ENCODE measurements at places on chromosomes 5 and 9.

GRCh38 chr5:855771-856530, 5.2 kb upstream of the ZDHHC11 start:
- no peak overlapping the region for H3K4me3 ChIP-seq
- peak; percentile 9 for DNase-seq
- no peaks in the 10 kb centered on the region for H3K27me3 ChIP-seq
- no peaks in the 10 kb centered on the region for H3K4me1 ChIP-seq
- H3K27ac ChIP-seq: no peak overlapping the region
- no peaks in the 10 kb centered on the region for H3K36me3 ChIP-seq

- no peaks in the 10 kb centered on the region for H3K27me3 ChIP-seq
- peaks cover 66% of the 10 kb centered on the region for H3K4me1 ChIP-seq
- DNase-seq: peak; percentile 88
- H3K27ac ChIP-seq: peak overlapping the region; percentile 76
- no peak overlapping the region for H3K4me3 ChIP-seq
These were observed 3.5 kb upstream of the PHYHD1 start for GRCh38 chr9:128917151-128917849.

GRCh38 chr9:33750307-33750838, 45.0 kb upstream of the PRSS3 start:
- H3K4me3 ChIP-seq: no peak overlapping the region
- H3K36me3 ChIP-seq: no peaks in the 10 kb centered on the region
- H3K27me3 ChIP-seq: peaks cover 30% of the 10 kb centered on the region

- DNase-seq: no peak
- H3K4me1 ChIP-seq: no peaks in the 10 kb centered on the region
- no peaks in the 10 kb centered on the region for H3K36me3 ChIP-seq
- no peak overlapping the region for H3K27ac ChIP-seq
- H3K4me3 ChIP-seq: no peak overlapping the region
These were observed 699.2 kb downstream of the IRX1 start for GRCh38 chr5:4294878-4295277.

DNA sequence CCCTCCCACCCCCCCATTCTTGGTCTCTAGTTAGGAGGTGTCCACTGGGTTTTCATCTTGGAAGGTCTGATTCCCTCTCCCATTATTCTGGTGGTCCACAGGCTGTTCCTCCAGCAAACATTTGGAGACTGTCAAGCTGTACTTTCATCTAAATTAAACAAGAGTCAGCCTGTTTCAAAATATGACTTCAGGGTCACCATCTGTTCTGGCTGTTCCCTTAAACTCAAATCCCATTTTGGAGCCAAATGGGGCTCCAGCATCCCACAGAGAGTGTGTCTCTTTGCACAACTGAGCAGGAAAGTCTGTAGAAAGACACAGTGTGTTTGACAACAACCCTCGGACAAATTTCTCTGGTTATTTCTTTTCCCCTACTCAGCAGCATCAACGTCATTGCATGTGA, 20.5 kb downstream of the COL15A1 start:
- H3K27ac ChIP-seq: peak overlapping the region; percentile 46
- peaks cover 3% of the 10 kb centered on the region for H3K36me3 ChIP-seq
- no peak for DNase-seq
- H3K4me3 ChIP-seq: no peak overlapping the region

DNA sequence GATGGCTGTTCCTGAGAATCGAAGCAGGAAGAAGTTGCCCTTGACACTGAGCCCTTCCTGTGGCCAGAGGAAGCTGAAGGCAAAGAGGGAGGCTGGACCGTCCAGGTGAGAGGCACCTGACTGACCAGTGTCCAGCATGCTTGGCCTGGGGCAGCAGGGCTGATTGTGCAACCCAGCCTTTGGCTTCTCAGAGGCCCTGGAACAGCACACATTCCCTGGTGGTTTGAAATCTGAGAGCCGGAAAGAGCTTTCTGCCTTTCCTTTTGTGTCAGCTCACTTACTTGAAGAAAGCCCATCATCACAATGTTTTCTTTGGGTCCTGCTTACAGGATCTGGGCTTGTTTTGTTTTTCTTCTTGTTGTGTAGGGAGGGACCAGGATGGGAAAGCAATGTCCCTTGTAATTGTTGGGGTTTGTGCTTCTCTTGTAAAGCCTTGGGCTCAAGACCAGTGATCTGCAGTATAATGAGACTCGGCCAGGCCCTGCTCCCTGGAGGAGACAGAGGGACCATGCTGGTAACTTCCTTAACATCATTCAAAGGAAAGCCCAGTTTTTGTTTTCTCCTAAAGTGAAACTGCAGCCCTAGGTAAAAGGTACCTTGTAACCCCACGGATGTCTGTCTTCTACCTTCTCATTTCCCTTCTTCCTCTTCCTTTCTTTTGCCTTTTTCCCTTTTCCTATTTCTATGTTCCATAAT, 213.7 kb downstream of the NXNL2 start:
- H3K27ac ChIP-seq: peak overlapping the region; percentile 71
- no peaks in the 10 kb centered on the region for H3K27me3 ChIP-seq
- no peak overlapping the region for H3K4me3 ChIP-seq

GRCh38 chr5:118311103-118311819, 677.1 kb downstream of the DTWD2 start:
- DNase-seq: no peak
- no peaks in the 10 kb centered on the region for H3K4me1 ChIP-seq
- H3K27me3 ChIP-seq: no peaks in the 10 kb centered on the region
- no peak overlapping the region for H3K27ac ChIP-seq
- no peaks in the 10 kb centered on the region for H3K36me3 ChIP-seq
- no peak overlapping the region for H3K4me3 ChIP-seq

GRCh38 chr5:66912787-66913186, 283.8 kb downstream of the CD180 start:
- H3K36me3 ChIP-seq: no peaks in the 10 kb centered on the region
- no peak overlapping the region for H3K4me3 ChIP-seq
- no peaks in the 10 kb centered on the region for H3K27me3 ChIP-seq
- no peaks in the 10 kb centered on the region for H3K4me1 ChIP-seq
- no peak for DNase-seq

DNA sequence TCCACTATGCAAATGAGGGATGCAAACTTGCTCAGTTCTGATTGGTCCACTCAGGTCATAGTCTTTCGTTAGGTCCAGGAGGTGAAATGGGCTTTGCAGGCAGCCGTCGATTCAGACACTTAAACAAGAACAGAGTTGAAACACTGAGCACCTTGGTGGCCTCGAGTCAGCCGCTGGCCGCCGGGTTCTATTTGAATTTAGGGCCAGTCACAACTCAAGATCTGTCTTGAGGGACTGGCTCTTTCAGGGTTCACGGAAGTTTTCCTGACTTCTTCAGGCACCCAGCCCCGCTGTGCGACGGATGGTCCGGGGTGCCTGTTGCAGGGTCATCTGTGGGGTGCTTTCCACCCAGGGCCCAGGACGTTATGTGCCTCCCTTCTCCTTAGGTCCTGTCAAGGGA, 412.8 kb upstream of the IRX4 start:
- DNase-seq: no peak
- no peaks in the 10 kb centered on the region for H3K27me3 ChIP-seq
- H3K36me3 ChIP-seq: no peaks in the 10 kb centered on the region
- no peak overlapping the region for H3K27ac ChIP-seq
- no peak overlapping the region for H3K4me3 ChIP-seq

- no peak for DNase-seq
- no peak overlapping the region for H3K4me3 ChIP-seq
- H3K27me3 ChIP-seq: no peaks in the 10 kb centered on the region
- H3K4me1 ChIP-seq: no peaks in the 10 kb centered on the region
- H3K27ac ChIP-seq: no peak overlapping the region
These were observed 9.1 kb upstream of the ZBTB34 start for GRCh38 chr9:126851286-126851880.

DNA sequence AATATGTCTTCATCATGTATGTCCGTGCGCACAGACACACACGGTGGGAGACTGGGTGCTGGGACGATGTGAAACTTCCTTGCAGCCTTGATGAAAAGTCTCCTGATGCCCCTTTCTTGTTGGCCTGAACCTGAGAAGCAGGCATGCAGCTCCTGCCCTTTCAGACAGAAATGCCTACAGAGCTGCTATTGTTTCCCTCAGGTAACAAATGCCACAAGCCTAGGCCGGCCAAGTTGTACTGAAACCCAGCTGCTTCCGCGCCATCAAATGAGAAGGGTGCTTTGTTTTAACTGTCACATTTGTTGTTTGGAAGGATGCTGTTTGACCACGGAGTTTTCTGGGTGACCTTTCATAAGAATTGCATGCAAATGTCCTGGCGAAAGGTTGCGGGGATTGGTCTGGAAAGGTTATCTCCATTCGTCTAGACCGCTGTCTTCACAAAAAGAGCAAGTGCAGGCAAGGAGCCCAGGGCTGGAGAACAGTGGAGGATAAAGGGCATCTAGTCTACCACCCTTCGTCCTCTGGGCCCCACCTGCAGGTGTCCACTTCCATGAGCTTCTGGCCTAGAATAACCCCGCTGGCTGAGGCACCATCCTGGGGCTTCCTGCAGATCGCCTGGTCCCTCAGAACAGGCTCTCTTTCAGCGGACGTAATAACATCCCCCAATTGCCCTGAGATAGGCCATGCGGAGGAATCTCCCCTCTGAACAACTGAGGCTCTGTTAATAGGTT, 197.2 kb downstream of the SEMA6A start:
- H3K36me3 ChIP-seq: no peaks in the 10 kb centered on the region
- no peaks in the 10 kb centered on the region for H3K27me3 ChIP-seq
- no peak for DNase-seq
- peaks cover 5% of the 10 kb centered on the region for H3K4me1 ChIP-seq
- no peak overlapping the region for H3K27ac ChIP-seq

DNA sequence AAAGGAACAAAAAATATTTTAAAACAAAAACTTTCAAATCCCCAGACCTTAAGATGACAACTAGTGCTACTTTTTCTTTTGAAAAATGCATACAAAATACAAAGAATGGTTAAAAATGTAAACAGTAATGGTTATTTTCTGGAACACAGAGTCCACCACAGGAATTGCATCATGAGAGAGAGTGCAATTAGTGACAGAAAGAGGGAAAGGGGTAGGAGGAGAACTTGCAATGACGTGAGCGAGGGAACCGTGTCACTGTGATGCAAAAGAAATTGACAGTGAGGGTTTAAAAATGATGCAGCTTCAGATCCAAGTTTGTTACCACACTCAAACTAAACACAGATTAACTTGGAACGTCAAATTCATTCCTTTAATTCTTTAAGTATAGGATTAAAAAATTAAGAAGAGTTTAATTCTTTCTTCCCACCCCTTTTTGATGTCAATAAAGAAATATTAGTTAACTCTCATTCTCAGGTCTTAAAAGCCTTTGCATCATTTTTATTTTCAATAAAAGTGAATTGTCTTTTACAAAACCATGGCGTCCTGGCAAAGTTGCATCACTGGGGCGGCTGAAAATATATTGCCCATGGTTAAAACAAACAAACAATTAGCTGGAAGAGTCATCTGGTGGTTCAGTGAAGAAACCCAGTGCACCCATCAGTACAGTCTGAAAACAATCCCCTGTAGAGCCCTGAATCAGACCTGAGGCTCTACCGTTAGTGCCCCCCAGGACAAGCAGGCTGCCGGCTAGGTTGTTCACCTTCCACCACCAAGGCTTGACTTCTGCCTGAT, 39.5 kb downstream of the MACROH2A1 start:
- H3K4me3 ChIP-seq: no peak overlapping the region
- H3K27me3 ChIP-seq: no peaks in the 10 kb centered on the region
- peaks cover 31% of the 10 kb centered on the region for H3K4me1 ChIP-seq
- peaks cover 61% of the 10 kb centered on the region for H3K36me3 ChIP-seq

GRCh38 chr5:87361536-87362213, 51.1 kb downstream of the CCNH start:
- no peaks in the 10 kb centered on the region for H3K27me3 ChIP-seq
- H3K4me1 ChIP-seq: peaks cover 8% of the 10 kb centered on the region
- no peak overlapping the region for H3K27ac ChIP-seq
- peaks cover 89% of the 10 kb centered on the region for H3K36me3 ChIP-seq
- H3K4me3 ChIP-seq: no peak overlapping the region

DNA sequence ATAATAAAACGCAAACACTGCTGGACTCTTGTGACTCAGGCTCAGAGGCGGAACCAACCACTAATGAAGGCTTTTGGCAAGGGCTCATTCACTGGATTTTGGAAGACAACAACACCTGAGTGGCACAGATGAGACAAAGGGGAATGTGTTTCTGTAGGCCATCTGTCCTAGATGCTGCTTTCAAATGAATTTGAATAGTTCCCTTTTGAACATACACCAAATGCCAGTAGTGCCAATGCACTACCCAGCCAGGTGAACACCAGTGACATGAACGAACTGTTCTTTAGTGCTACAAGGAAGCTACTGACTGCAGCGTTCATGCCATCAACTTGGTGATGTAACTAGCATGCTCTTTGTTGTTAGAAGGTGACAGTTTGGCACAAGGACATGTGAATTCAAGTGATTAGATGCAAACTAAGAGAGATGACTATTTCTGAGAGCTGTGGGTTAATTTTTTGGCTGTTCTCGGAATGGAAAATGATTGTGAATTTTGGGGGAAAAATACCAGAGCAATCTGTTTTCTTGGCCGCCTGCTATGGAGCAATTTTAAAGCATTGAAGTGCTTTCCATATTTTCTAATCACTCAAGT, 173.7 kb downstream of the SLC24A2 start:
- no peak overlapping the region for H3K4me3 ChIP-seq
- no peak overlapping the region for H3K27ac ChIP-seq
- no peaks in the 10 kb centered on the region for H3K36me3 ChIP-seq
- H3K27me3 ChIP-seq: no peaks in the 10 kb centered on the region

GRCh38 chr5:174834081-174834480, 109.7 kb downstream of the MSX2 start:
- H3K36me3 ChIP-seq: no peaks in the 10 kb centered on the region
- no peak overlapping the region for H3K27ac ChIP-seq
- no peaks in the 10 kb centered on the region for H3K4me1 ChIP-seq
- no peak overlapping the region for H3K4me3 ChIP-seq

DNA sequence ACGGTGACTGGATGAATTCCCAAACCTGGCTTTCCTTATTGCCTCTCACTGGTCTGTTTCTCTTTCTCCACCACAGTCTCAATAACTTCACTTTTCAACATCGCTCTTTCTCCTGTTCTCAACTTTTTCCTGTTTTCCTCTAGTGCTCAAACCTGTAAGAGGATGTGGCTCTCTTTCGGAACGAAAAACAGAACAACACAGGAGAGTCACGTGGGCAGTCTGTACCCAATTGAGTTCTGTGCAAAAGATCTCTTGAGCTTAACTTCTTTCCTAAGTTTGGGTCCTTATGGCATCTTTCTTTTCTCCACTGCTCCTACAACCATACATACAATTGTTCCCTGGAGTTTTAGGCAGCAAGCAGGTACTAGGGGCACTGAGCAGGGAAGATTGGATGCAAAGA, 8.9 kb downstream of the HAVCR1 start:
- H3K27me3 ChIP-seq: no peaks in the 10 kb centered on the region
- DNase-seq: no peak
- no peak overlapping the region for H3K4me3 ChIP-seq

DNA sequence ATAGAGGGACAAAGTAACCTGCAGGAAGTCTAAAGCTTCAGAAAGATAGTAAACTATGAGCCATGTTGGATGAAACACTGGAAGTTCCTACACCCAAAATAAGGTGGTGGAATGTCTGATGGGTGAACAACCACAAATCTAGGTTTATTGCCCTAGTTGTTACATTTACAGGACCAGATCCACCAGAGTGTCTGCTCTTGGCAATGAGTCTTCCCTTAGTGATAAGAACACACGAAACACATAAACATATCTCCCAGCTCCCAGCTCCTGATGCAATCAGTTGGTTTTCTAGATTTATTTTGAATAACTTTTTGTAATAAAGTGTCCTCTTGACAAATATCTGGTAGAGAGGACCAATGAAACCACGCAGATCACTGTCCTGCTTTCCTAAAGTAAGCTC, 329.7 kb upstream of the WWC1 start:
- H3K27me3 ChIP-seq: no peaks in the 10 kb centered on the region
- H3K4me1 ChIP-seq: peaks cover 11% of the 10 kb centered on the region
- H3K36me3 ChIP-seq: no peaks in the 10 kb centered on the region
- H3K4me3 ChIP-seq: no peak overlapping the region

- no peak for DNase-seq
- H3K4me1 ChIP-seq: no peaks in the 10 kb centered on the region
- no peaks in the 10 kb centered on the region for H3K36me3 ChIP-seq
These were observed 657.9 kb upstream of the ST8SIA4 start for GRCh38 chr5:101561018-101561417.

Data from heart left ventricle (tissue), 16 donors.